ENCODE measurements at places on chromosomes 4 and X.

- no peak overlapping the region for H3K4me3 ChIP-seq
- H3K27me3 ChIP-seq: no peaks in the 10 kb centered on the region
- H3K4me1 ChIP-seq: no peaks in the 10 kb centered on the region
- DNase-seq: no peak
- H3K36me3 ChIP-seq: no peaks in the 10 kb centered on the region
Observed at GRCh38 chr4:34181311-34181841, 2062.9 kb downstream of the ARAP2 start.

- H3K4me3 ChIP-seq: no peak overlapping the region
- H3K27ac ChIP-seq: no peak overlapping the region
- no peaks in the 10 kb centered on the region for H3K27me3 ChIP-seq
- H3K36me3 ChIP-seq: peaks cover 2% of the 10 kb centered on the region
Observed at GRCh38 chr4:148081267-148081666, 349.4 kb downstream of the ARHGAP10 start.

DNA sequence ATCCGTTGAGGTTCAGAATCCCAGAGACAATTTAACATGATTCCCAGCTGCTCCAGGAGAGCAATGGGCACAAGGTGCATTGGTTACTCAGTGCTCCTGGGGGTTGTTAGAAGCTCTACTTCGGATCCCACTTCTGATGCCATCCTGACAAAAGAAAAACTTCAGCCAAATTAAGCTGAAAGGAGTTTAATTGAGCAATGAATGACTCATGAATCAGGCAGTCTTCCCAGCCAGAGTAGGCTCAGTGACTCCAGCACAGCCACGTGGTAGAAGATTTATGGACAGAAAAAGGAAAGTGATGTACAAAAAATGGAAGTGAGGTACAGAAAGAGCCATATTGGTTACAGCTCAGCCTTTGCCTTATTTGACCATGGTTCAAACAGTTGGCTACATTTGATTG, 95.7 kb downstream of the PWWP3B start:
- no peaks in the 10 kb centered on the region for H3K4me1 ChIP-seq
- H3K36me3 ChIP-seq: no peaks in the 10 kb centered on the region
- no peak overlapping the region for H3K27ac ChIP-seq
- no peak for DNase-seq
- H3K4me3 ChIP-seq: no peak overlapping the region
- H3K27me3 ChIP-seq: no peaks in the 10 kb centered on the region

DNA sequence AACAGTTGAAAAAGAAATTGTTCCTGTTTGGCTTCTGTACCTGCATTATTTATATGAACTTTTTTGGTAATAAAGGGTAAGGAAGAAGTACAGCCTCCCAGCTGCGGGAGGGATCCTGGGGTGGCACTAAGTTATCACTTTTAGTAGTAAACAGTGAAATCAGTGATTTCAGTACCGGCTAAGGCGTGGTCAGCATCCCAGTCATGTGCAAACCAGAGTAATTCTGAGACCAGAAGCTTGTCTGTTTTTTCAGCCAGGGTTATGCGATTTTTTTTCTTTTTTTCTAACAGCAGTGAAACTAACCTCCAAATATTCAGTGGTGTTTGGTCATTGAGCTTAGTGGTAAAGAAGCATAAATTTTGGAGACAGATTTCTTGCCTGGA, 3.3 kb downstream of the EGF start:
- no peak overlapping the region for H3K4me3 ChIP-seq
- peaks cover 2% of the 10 kb centered on the region for H3K4me1 ChIP-seq
- DNase-seq: no peak
- H3K27me3 ChIP-seq: peaks cover 67% of the 10 kb centered on the region
- no peak overlapping the region for H3K27ac ChIP-seq

- H3K27me3 ChIP-seq: no peaks in the 10 kb centered on the region
- no peaks in the 10 kb centered on the region for H3K4me1 ChIP-seq
- no peak overlapping the region for H3K4me3 ChIP-seq
- H3K36me3 ChIP-seq: no peaks in the 10 kb centered on the region
Observed at GRCh38 chrX:103847174-103847870, 15.3 kb upstream of the RAB9B start.

DNA sequence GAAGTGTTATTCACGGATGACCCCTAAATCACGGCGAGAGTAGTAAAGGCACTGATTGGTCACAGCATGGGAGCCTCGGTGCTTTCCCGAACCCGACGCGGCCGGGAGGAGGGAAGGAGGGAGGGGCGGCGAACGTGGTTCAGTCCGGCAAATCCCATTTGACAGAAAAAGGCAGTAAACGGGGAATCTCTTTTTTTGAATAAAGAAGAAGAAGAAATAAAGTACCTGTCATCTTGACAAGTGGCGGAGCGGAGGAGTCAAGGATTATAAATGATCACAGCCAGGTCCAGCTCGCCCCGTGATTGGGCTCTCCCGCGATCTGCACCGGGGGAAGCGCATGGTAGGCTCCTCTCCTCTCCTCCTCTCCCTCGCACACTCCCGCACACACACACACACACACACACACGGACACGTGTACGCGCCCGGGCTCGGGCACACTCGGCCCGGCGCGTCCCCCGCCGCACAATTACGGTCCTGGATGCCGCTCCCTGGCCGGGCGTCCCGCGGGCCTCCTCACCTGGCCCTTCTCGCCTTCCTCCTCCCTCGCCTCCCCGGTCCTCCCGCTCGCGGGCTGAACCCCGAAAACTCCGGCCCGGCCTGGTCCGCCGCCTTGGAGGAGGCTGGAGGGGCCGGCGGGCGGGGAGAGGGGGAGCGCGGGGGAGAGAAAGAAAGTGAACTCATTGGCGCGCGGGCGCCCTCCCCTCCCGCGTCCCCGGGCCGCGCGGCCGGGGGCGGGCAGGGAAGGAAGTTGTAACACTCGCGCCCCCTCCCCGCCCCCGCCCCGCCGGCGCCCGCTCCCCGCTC, 99.2 kb upstream of the TENM3 start:
- peaks cover 72% of the 10 kb centered on the region for H3K27me3 ChIP-seq
- H3K4me1 ChIP-seq: peaks cover 3% of the 10 kb centered on the region
- no peak overlapping the region for H3K27ac ChIP-seq
- peak overlapping the region; percentile 76 for H3K4me3 ChIP-seq

DNA sequence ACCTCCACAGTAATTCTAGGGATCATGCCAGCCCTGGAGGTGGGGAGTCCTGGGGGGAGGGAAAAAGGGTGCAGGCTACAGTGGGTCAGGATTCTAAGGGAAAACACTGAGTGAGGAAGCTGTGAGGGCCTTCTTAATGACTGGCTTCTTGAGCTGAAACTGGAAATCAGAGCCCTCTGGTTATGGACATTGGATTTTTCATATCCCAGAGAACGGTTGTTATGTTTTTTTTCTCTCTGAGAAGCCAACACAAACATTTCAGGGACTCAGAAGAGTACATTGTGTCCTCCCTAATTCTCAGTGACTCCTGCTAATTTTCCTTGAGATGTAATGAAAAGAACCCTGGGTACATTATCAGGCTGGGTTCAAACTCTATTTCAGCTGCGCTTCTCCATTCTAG, 162.4 kb upstream of the PRDX4 start:
- H3K4me1 ChIP-seq: no peaks in the 10 kb centered on the region
- H3K4me3 ChIP-seq: no peak overlapping the region
- DNase-seq: no peak
- H3K36me3 ChIP-seq: no peaks in the 10 kb centered on the region
- peaks cover 8% of the 10 kb centered on the region for H3K27me3 ChIP-seq

DNA sequence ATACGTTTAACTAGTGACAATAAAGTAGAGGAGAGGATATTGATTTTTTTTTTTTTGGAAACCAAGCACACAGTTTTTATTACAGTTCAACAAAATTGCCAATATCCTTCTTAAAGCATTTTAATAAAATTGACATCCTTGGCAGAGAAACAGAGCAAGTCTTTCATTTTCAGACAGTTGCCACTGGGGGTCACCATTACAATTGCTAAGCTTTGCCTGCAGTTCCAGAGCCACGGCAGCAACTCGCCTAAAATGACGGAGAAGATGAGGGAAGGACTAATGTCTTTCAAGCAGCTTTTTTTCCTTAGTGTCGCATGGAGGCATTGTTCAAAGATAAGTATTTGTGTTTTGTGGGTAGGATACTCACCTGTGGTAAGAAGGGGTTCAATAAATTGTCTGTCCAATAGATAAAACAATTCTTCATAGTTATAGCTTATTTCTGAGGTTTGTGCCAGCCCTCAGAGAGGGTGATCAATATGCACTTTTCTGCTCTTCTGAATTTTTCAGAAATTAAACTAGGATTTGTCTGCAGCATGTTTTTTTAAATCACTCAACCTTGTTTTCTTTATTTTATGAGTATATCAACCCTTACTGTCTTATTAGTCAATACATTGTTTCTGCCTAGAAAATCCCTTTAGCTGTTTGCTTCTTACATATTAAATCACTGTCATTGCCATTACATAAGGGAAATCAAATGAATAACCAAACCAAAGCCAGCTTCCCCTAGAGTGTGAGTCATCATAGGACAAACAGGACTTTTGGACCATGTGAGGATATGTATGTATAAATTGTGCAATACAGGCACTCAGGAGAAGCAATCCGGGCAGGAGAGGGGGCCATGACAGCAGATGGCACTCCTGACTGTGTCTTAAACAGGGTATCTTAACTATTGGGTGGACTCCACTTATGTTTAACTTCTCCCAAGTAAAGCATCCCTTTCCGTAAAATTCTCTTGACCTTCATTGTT, 508.1 kb upstream of the ARX start:
- H3K27ac ChIP-seq: no peak overlapping the region
- no peaks in the 10 kb centered on the region for H3K27me3 ChIP-seq
- H3K4me1 ChIP-seq: no peaks in the 10 kb centered on the region

- H3K4me3 ChIP-seq: no peak overlapping the region
- no peaks in the 10 kb centered on the region for H3K36me3 ChIP-seq
- H3K4me1 ChIP-seq: no peaks in the 10 kb centered on the region
- no peak for DNase-seq
Observed at GRCh38 chr4:46954643-46955042, 38.7 kb downstream of the GABRA4 start.

GRCh38 chr4:152719801-152720556, 40.2 kb upstream of the TMEM154 start:
- no peaks in the 10 kb centered on the region for H3K4me1 ChIP-seq
- no peak overlapping the region for H3K27ac ChIP-seq
- no peak for DNase-seq
- no peaks in the 10 kb centered on the region for H3K27me3 ChIP-seq
- no peaks in the 10 kb centered on the region for H3K36me3 ChIP-seq

Data from T-helper 17 cell (primary cell).